HuH-7.5 (cell line): ENCODE measurements at places on chromosomes 1 and 21.

DNA sequence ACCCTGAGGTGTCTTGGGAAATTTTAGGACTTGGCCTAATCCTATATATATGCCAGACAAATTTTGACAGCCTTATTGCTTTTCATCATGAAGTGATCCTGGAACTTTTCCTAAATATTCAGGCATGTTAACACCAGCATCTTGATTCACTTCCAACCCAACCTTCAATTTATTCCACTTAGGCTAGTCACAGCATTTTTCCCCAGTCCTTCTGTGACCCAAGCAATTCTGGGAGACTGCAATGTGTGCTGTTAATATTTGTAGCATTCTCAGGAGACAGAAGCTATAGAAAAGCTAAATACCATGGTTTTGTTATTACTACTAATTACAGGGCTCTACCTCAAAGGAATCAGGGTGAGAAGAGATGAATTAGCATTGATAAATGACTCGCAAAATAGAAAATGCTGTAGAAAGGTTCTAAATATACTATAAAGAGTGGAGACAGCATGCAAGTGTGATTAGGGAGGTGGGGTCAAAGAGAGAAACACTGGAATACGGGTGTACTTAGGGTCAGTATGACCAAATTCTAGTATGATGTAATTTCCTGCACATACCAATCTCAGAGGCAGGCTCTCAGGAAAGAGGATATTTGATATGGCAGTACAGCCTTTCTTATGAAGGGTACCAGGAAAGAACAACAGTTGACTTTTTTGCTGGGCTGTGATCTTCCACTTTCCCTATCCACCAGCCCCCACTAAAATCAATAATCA is 29.1 kb downstream of the PRRX1 start:
- no peak for DNase-seq

DNA sequence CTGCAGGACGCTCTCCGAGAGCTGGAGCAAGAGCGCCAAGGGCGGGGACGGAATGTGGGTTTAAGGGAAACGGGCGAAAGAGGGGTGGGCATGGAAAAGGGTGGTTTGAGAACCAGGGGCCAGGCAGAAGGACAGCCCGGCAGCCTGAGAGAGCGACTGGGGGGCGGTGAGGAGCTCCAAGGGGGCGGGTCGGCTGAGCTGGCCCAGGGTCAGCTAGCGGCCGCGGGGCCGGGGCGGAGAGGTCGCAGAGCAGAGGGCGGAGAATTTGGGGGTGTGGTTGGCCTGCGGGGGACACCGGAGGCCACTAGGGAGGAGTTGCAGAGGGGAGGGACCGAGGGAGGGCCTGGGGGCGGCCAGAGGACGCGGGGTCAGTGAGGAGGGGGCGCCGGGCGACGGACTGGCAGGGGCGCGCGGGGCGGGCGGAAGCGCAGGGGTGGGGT is 54.7 kb downstream of the NDUFS5 start:
- no peak for DNase-seq

- DNase-seq = no peak
Measured at GRCh38 chr1:16120407-16120806, 35.5 kb downstream of the EPHA2 start.

GRCh38 chr1:232209357-232209756 is 420.6 kb downstream of the SIPA1L2 start:
- DNase-seq = no peak

GRCh38 chr1:24562625-24563024 is 6.7 kb downstream of the NCMAP start:
- DNase-seq = no peak

DNA sequence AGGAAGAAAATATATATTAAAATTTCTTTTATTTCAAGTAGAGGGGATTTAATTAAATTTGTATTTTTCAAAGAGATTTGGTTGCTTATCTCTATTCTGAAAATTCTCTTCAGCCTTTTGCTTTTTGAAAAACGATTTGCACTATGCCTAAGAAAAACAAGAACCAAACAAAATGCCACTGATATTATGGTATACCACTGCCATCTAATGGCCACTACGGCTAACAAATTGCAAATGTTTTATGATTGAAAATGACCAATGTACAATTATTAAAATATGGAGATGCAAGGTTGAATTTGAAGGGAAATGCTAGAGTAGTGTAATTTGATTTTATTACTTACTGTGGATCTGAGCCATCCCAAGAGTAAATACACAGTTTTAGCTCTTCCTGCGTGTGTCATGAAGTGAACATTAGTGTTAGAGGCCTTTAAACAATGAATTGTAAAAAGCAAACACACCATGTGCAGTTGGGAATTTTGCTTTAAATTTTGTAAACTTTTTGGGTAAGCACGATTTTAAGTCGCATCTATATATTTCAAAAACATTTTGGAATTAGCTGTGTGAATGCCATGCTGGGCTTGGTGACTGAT is 137.4 kb upstream of the USP25 start:
- peak; percentile 3 for DNase-seq

DNA sequence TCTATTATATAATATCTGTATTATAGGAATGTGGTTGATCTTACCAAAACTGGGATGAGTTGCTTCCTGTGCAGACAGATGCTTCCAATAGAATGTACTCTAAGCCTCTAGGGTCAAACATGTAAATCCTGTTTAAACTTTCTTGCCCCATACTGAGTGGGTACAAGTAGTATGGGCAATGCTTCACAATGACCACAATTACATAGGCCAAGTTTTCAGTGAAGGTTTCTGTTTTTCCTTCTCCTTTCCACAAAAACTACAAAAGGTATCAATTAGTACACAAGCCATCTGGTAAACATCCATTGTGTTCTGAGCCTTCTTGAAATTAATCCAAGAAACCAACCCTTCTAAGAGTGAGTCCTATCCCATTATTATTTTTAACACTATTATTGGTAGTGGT is 16.8 kb downstream of the OTUD7B start:
- DNase-seq = no peak

GRCh38 chr1:186078245-186078644 is 296.8 kb downstream of the TPR start:
- no peak for DNase-seq

- DNase-seq = no peak
Measured at GRCh38 chr1:30313584-30313983, 409.8 kb downstream of the MATN1 start.

GRCh38 chr1:221117548-221117951 is 238.3 kb downstream of the HLX start:
- no peak for DNase-seq

DNA sequence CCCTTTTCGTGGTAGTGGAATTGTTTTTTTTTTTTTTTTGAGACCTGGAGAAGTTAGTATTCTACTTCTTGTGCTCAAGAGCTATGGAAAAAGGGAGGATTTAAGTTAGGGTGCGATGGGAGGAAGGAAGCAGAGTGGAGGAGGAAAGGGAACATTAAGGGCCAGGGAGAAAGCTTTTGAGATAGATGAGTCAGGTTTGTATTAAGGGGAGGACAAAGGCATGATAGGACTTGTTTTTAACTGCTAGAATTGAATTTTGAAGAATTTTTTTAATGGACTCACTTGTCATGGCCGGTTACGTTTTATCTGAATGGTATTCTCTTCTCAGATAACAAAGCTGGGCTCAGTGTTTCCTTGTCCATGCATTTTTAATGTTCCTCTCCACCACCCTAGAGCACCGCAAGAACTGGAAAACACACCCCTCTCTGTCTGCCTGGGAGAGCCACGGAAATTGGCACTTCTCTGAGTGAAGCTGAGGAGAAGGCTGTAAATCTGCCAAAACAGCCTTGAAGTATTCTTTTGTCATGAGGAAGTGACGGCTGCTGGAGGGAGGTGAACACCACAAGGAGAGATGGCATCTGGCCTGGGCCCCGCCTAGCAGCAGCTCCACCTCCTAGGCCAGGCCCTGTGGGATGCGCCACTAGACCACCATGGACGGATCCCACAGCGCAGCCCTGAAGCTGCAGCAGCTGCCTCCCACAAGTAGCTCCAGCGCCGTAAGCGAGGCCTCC is 3.5 kb downstream of the NIPAL3 start:
- DNase-seq = no peak

- DNase-seq = no peak
Measured at GRCh38 chr21:37561506-37561905, 194.9 kb downstream of the DYRK1A start.

GRCh38 chr1:152191260-152191659 is 32.2 kb upstream of the RPTN start:
- DNase-seq = no peak

DNA sequence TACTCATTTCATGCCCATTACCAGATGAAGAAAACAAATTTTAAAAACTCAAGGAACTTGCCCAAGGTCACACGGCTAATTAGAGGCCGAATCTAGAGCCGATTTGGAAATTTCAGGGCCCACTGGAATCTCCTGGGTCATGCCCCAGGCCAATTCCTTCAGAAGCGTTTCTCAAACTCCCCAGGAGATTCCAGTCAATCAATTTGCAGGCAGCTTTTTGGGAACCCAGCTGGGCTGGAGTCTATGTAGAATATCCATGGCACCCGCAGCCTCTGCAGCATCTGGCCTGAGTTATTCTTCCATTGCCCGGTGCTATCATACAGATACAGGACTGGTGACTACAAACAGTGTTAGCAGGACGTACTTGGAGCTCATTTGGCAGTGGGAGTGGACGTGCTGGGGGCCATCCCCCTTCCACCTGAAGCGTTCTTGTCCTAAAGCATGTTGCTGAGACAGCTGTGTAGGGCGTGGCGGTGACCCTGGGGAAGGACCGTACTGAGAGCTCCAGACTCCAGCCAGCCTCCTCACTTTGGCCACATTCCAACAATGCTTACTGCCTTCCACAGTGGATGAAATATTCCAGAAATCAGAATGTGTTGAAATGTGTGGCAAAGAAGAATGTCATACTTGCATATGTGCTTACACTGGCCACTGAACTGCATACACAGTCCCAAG is 38.3 kb downstream of the ABCG1 start:
- no peak for DNase-seq

- no peak for DNase-seq
Measured at GRCh38 chr1:199875856-199876255, 151.7 kb upstream of the NR5A2 start.

- no peak for DNase-seq
Measured at GRCh38 chr1:117164209-117164608, 42.7 kb upstream of the TRIM45 start.

- no peak for DNase-seq
Measured at GRCh38 chr21:25191141-25191540, 416.1 kb downstream of the MRPL39 start.

GRCh38 chr1:116540088-116540487 is 30.7 kb downstream of the CD58 start:
- no peak for DNase-seq

DNA sequence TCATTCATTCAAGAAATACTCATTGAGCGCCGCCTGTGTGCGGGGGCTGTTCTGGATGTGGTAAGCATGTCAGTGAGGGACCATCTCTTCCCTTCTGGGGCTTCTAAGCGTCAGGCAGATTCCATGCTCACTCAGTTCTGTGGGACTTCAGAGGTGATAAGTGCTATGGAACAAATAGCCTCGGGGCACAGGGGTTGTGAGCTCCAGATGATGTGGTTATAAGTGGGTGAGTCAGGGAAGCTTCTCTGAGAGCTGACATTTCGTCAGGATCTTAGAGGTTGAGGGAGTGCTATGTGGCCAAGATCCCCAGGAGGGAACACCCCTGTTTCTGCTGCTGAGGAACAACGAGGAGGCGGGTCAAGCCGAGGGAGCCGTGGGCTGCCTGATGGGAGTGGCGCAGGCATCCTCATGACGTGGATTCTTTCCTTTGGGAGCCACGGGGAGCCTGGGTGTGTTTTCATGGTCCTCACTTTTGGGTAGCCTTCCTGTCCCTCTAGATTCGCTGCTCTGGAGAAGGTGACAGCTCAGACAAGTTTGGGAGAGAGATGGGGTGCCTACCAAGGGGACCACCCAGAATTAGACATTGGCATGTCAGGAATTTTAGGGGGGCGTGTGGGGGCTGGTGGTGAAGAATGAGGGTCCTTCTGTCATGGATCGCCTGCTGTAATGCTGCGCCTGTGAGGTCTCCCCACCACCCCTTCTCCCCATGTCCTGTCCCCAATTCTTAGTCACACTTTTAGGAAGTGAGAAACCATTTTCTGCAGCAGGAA is 38.5 kb downstream of the HUNK start:
- no peak for DNase-seq

- no peak for DNase-seq
Measured at GRCh38 chr1:147735423-147735822, 25.0 kb downstream of the GJA5 start.

DNA sequence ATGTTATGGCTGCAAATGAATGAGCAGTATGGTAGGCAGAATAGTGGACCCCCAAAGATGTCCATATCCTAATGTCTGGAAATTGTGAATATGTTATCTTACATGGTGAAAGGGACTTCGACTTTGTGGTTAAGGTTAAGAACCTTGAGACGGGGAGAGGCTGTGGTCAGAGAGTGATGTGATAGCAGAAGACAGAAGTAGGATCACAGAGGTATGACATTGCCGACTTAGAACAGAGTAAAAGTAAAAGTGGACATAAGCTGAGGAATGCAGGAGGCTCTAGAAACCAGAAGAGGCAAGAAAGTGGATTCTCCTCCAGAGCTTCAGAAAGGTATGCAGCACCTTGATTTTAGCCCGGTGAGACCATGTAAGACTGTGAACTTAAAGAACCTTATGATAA is 74.6 kb downstream of the CTH start:
- DNase-seq = no peak

DNA sequence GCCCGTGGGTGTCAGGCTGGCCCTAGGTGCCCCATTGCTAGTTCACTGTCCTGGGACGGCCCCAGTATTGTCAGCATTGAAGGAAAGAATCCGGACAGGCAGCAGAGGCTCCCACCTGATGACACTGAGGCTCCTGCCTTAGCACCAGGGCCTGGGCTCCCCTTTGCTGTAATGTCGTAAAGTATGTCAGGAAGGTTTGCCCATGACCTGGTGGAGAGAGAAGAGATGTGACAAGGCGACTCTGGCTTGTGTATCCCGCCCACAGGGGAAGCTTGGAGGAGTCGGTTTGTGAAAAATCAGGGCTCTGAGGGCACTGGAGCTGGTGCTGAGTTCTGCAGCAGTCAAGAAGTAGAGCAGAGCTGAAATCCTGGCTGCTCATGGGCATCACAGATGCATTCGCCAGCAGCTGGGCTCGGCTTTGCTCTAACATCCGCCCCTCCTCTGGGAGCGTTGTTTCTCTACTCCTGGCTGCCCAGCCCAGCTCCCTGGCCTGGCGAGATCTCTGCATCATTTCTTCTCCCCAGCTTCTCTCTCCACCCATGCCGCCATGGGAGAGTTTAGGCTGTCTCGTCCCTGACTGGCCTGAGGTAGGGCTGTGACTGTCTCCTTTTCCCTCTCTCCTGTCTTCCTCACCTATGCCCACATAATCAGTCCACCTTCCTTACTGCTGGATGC is 74.1 kb downstream of the ADARB1 start:
- DNase-seq = no peak

GRCh38 chr1:5151511-5151910 is 497.1 kb downstream of the AJAP1 start:
- no peak for DNase-seq
